Smooth muscle cell of bladder (primary cell): ENCODE measurements at places on chromosomes 3 and 15. TPM values are rescaled to one million over a fixed set of nuclear protein-coding genes. Genes with fewer than 3 reads are reported as not detected.

ROPN1B gene
- not detected in 2 replicates for total RNA-seq

FEM1B gene
- total RNA-seq, result 34.9 and 44.1 TPM in 2 replicates

VPS13C gene
- 56.9 and 62.4 TPM in 2 replicates for total RNA-seq

PTPRG gene
- total RNA-seq, result 35.8 and 42.1 TPM in 2 replicates

ROPN1 gene
- not detected in 2 replicates for total RNA-seq

PPP1R14D gene
- not detected in 2 replicates for total RNA-seq

SH3BP5 gene
- 26.0 and 33.4 TPM in 2 replicates for total RNA-seq

STRIT1 gene
- not detected in 2 replicates for total RNA-seq

ASB14 gene
- under 0.01 TPM in 1 of 2 replicates, not detected in the other for total RNA-seq

PP2D1 gene
- total RNA-seq, result not detected in 2 replicates

CASR gene
- not detected in 2 replicates for total RNA-seq

AMT gene
- total RNA-seq, result 0.71 and 1.5 TPM in 2 replicates

MSL2 gene
- total RNA-seq, result 5.1 and 7.1 TPM in 2 replicates

SMCO1 gene
- total RNA-seq, result not detected in 2 replicates

CDHR4 gene
- under 0.01 and 0.14 TPM in 2 replicates for total RNA-seq

TMF1 gene
- total RNA-seq, result 41.4 and 51.0 TPM in 2 replicates

SH2D7 gene
- total RNA-seq, result not detected in 2 replicates

LINGO1 gene
- not detected in 2 replicates for total RNA-seq

CLDN11 gene
- 563 and 624 TPM in 2 replicates for total RNA-seq
